ENCODE measurements at places on chromosomes 13 and 19.

DNA sequence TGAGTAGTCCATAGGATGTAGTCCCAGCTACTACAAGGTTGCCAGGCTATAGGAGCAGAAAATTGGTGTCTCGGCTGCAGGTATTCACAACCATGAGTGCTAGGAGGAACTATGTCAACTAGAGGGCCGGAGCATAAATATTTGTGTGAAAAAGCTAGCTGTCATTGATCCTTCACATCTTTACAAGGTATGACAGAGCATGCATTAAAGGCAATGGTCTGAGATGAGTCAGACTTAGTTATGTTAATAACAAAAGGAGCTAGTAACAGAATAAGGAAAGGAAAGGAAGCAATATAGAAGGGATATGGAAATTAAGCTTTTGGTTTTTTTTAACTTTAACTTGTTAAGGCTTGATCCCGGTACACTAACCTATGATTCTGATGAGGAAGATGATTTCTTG, 40.9 kb upstream of the PSG9 start:
- DNase-seq = no peak

GRCh38 chr19:15187026-15188007, 13.5 kb downstream of the NOTCH3 start:
- no peak for DNase-seq

DNA sequence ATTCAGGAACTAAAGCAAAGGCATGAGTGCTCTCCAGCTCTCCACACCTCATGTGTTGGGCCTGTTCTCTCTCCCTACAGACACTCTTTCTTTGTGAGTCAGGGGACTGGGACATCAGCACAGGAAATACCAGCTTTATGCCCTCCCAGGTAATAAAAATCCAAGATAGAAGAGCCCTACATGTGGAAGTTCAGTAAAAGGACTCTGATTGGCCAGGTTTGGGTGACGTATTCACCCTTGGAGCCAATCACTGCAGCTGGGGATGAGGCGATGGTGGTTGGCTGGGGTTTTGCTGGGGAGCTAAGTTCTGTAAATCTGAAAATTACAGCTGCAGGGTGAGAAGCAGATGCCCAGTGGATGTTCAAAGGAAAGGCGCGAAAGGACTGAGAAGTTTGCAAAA, 32.5 kb downstream of the CCDC70 start:
- no peak for DNase-seq

- no peak for DNase-seq
Measured at GRCh38 chr19:12055784-12056183, 3.0 kb upstream of the ZNF878 start.

DNA sequence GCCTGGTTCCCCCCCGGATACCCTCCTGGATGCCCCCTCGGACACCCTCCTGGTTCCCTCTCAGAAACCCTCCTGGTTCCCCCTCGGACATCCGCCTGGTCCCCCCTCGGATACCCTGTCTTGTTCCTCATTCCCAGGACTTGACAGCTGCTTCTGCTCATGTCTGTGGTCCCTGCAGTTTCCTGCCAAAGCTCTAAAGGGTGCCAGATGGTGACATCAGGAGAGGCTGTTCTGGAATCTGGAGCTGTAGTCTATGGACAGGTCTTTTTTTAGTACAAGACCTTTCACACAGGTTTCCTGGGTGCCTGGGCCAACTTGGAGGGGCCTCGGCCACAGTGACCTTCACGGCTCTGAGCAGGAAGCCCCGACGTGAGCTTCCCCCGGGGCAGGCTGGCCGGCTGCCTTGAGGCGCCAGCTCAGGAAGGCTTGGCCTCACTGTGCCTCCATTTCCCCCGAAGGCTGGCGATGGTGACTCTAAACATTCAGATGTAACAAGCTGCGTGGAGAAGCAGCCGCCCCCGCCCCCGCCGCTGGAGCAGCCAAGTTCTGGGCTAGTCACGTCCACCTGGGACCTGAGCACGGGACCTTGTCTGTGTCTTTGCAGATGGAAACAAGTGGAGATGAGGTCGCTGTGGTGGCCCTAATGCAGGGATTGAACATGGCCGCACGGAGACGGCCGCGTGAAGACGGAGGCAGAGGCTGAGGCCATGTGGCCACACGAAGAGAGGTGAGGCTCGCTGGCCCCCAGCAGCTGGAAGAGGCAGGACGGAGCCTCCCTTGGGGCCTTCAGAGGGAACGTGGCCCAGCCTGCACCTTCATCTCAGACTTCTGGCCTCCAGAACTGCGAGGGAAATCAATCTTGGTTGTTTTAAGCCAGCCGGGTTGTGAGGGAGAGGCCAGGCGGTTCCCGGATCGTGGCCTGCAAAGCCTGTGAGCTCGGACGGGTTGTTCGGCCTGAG, 12.7 kb downstream of the SGTA start:
- DNase-seq = peak; percentile 7

GRCh38 chr19:13056052-13056660, 46.5 kb downstream of the LYL1 start:
- DNase-seq = no peak

- DNase-seq = no peak
Measured at GRCh38 chr19:11663181-11663591, 65.9 kb downstream of the ZNF627 start.

GRCh38 chr13:28678809-28679208, 19.9 kb downstream of the POMP start:
- DNase-seq = no peak

DNA sequence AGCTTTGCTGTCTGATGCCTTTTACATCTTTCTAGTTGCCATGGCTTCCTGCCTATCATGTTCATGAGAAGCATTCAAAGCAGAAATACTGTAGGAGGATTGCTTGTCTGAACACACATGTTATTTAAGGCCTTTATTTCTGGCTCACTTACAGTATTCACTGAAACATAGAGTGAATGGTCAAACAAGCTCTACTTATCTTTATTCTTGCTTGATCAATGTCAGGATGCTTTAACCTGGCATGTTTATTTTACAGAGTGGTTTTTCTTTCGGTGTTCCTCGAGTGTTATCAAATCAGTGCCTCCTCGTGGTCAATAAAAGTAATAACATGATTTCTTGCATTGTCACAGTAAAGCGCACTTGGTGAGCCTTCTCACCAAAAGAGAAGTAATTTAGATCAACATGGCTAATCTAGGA, 73.5 kb upstream of the PCDH17 start:
- DNase-seq = no peak

GRCh38 chr13:21420706-21421105, 38.4 kb downstream of the ZDHHC20 start:
- no peak for DNase-seq

DNA sequence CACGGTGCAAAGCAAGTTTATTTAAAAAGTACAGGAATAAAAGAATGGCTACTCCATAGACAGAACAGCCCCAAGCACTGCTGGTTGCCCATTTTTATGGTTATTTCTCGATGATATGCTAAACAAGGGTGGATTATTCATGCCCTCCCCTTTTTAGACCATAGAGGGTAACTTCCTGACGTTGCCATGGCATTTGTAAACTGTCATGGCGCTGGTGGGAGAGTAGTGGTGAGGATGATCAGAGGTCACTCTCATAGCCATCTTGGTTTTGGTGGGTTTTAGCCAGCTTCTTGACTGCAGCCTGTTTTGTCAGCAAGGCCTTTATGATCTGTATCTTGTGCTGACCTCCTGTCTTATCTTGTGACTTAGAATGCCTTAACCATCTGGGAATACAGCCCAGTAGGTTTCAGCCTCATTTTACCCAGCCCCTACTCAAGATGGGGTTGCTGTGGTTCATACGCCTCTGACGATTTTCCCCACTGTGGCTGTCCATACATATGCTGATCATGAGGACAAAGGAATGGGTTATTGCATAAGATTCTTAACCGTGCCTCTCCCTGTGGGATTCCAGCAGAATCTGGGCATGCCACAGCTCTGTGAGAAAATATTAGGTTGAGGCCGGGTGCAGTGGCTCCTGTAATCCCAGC, 36.9 kb upstream of the ZNF507 start:
- DNase-seq = no peak

DNA sequence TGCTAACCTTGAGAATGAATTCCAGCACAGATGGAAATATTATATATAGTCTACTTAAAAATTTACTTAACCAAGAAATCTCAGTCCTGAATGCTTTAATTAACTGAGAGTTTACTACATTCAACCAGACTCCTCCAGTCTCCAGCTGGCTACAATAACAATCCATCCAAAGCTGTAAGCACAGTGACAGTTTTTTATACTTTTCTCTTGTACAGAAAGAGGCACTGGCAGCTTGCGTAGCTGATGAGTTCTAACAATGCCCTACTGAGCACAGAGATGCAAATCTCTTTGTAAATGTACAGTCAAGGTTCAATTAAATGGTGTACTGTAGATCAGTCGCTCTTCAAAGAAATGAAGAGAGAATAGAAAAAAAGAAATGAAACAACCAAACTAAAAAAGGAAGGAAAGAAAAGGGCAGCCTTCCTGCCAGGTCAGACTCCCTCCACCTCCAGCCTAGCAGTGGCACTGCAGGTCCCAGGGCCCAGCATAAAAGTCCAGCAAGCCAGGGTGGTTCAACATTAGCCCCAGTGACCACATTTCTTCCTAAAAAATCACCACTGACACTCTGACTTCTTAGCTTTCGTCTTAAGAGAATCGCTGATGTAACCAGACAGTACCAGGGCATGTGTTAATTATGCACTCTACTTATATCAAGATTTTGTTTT, 88.4 kb downstream of the SACS start:
- DNase-seq = no peak

GRCh38 chr13:113057084-113057483, 48.5 kb upstream of the F7 start:
- DNase-seq = no peak

GRCh38 chr13:20869540-20869939, 33.0 kb downstream of the XPO4 start:
- no peak for DNase-seq

- no peak for DNase-seq
Measured at GRCh38 chr19:17977021-17977420, 10.1 kb downstream of the KCNN1 start.

DNA sequence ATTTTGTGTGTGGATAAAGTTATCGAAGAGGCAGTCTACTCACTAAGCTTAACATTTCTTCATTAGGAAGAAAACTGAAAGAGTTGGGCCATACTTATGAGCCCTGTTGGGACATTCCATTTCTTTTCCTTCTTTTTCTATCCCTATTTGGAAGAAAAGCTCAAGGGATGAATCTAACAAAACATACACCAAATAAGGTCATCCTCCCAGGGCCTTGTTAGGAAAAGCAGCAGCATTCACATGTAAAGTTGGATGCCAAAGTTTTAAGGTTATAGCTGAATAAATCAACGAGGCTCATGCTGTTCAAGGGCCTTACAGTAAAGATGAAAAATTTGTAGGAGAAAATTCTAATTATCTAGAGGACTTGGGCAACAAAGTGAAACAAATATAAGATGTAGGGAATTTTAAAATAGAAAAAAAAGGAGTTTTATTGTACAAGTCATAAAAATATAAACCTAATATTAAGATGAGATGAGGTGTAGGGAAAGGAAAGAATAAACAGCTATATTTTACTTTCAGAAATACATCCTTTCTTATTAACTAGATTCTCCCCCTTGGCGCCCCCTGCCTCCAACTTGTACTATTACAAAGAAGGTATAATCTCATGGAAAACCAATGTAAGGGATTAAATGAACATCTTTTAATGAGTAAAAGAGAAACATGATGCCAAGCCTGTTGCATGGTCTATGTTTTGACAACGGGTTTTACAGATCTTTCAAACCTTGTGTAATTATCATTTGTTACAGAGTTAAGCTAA, 160.4 kb downstream of the PCDH20 start:
- DNase-seq = no peak

- DNase-seq = no peak
Measured at GRCh38 chr19:41913538-41914423, 14.5 kb downstream of the ERFL start.

GRCh38 chr13:48631441-48631840, 22.3 kb upstream of the CYSLTR2 start:
- DNase-seq = no peak

DNA sequence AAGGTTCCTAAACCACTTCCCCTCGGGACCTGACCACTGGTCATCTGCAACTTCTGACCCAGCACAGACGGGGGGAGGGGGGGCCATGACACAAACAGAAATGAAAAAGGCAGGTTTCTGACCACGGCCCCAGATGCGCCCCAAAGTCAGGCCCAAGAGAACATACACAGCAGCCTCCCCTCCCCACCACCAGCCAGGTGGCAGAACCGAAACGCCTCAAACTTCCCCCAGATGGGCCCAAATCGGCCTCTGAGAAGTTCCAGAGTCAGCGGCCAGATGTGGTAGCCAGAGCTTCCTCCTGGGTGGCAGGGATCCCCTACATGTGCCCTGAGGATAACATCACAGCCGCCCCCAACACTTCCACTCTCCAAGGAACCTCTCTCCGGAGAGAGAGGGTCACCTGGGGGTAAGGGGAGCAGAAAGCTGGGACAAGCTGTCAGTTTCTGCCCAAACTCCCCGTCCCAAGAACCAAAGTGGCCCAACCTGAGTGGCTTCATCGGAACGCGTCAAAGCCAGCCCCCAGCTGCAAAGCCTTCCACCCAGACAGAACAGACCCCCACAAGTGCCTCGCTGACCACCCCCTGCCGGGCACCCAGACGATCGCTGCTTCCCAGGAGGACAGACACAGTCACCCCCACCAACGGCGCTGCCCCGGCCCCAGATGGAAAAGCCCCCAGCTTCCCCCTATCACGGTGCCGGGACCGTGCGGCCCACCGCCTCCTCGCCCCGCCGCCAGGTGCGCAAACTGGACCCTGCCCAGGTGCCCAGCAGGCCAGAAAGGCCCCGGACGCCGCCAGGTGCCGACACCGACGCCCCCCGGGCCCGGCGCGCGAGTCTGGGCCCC, 800 bp downstream of the ELL start:
- no peak for DNase-seq

DNA sequence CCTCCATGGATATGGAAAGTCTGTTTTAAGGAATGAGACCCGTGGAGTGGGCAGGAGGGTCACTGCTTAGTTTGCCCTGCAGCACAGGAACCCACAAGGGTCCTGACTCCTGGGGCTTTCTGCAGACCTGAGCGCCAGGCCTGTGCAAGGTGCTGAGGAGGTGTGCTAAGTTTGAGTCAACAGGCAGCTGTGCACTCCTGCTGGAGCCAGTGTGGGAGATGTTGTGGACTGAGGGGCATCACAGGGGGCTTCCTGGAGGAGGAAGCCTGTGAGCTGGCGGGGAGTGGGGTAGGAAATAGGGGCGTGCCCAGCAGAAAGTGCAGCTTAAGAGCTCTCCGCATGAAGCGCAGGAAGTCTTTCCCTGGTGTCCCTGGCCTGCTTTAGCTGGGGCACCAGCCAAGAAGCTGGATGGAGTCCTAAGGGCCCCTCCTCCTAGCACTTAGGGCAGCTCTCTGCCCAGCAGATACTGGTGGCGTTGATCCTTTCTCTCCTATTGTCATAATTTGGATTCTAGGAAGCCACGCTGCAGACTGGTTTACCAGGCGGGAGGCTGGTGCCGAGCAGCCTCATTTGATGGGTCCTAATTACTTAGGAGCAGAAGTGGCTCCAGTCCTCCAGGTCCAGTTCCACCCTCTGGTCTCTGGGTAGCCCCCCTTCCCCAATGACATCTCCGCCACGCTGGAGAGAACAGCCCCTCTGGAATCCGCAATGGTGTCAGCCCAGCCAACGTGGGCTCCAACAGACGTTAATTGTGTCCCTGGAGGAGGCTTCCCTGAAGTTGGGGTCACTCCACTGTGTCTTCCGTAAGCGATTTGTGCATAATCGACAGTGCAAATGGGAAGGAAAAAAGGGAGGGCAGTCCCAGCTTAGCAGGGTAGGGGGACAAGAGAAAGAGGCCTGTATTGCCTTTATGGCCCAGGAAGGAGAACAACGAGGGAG, 309.2 kb downstream of the ZNF536 start:
- no peak for DNase-seq

- DNase-seq = no peak
Measured at GRCh38 chr13:96746886-96747285, 247.4 kb downstream of the OXGR1 start.

- peak; percentile 11 for DNase-seq
Measured at GRCh38 chr19:11286312-11286974, 9.5 kb upstream of the TSPAN16 start.
